ENCODE measurements at places on chromosomes 7 and 10.

DNA sequence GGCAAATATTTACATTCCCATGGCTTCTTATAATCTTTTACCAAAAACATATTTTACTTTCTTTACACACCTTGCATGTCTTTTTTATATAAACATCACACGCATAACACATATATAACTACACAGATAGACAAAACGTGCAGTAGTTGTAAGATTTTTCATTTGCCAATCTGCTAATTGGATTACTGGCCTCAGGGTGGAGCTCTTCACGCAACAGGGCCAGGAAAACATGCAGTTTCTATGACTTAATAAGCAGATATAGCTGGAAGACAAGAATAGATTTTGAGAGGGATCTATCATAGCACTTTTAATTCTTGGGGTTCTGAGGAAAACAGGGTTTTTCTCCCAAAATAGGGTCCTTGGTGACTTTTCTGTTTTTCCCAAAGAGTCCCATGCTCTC, 12.7 kb downstream of the ACADSB start:
- no peak for DNase-seq

DNA sequence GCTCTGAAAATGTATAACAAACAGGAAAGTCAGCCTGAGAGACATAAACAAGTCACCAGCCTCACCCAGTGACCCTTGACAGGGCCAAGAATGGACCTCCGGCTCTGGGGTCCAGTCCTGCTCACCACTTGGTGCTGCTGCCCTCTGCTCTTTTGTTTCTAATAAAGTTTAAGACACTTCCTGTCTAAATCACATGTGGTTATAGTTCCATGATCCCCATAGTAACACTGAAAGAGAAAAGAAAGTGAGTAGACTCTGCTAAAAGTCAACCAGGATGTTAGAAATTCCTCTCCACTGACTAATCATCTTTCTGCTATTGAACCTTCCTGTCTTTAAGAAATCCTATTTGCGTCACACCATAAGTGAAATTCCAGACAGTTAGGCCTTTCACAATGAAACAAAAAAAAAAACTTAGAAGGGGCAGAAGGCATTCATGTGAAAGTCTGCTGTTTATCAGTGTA, 179.2 kb upstream of the BET1 start:
- DNase-seq, result no peak

DNA sequence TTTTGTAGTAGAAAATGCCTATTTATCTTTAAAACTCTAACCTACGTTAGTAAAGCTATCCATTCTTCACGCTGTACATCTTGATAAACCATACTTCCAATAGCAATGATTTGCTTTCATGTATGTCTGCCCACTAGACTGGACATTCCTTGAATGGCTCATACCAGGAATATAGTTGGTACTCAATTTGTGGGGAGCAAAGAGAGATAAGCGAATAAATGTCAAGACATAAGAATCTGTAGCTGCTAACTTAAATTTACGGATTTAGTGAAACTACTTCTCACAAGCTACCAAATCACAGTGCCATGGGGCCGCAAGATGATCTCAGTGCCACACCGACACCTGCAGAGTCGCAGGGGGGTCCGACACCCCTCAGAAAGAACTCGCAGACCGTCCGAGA, 763 bp upstream of the RALA start:
- DNase-seq, result no peak

DNA sequence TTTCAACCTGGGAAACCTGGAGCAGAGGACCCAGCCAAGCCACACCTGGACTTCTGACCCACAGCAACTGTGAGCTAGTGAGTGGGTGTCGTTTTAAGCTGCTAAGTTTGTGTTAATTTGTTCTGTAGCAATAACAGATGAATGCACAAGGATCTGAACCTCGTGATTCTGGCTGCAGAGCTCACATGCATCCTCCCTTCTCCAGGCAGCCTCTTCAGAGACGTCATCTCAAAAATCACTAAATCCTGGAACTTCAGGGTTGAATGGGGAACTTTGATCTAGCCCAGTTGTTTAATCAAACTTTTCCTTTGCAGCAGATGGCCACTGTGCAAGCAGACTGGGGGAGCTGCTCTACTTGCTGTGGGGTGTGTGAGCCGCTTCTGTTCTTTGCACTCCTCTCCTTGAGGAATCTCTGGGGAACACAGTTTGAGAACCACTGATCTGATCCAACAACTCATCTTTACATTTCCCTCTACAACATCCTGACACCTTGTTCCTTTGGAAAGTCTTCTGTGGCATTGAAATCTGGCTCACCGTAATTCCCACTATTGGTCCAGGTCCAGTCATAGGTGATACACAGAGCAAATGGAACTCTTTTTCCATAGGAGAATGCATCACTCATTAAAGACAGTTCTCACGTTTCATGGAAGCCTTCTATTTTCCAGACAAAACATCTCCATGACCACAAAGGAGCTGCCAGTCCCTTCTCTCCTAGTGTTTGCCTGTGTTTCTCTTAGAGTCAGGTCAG, 90.3 kb downstream of the CHN2 start:
- no peak for DNase-seq

GRCh38 chr7:78082556-78082955, 284.0 kb downstream of the PHTF2 start:
- DNase-seq, result no peak

DNA sequence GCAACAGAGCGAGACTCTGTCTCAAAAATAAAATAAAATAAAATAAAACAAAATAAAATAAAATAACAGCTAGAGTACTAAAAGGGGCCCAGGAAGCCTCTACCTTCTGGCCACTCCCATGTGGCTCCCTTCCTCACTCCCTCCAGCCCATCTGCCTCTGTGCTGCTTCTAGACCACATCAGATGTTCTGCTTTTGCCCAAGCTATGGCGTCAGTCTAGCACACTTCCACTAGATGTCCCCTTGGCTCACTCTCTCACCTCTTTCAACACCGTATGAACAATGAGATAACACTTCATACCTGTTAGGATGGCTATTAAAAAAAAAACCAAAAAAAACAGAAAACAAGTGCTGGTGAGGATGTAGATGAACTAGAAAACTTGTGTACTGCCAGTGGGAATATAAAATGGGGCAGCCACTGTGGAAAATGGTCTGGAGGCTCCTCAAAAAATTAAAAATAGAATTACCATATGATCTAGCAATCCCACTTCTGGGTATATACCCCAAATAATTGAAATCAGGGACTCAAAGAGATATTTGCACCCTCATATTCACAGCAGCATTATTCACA, 132.3 kb downstream of the ARHGAP22 start:
- no peak for DNase-seq

GRCh38 chr10:1156616-1156886, 100.4 kb downstream of the WDR37 start:
- no peak for DNase-seq

- no peak for DNase-seq
These were observed 169.3 kb downstream of the GFRA1 start for GRCh38 chr10:116103668-116104067.

DNA sequence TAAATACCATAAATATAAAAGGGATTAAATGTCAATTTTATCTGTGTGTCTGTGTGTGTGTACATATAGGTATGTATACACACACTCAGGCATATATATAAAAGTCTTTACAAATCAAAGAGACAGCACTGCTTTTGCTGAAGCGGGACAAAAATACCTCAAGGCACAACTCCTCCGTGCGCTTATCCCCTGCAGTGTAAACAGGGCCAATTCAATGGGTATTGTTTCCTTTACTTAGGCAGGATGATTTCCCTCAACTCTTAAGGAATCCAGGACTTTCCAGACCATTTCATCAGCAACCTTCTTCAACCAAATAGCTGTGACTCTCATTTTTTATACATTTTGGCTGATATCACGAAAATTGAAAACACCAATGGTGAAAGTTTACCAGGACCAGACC, 227.7 kb downstream of the CRPPA start:
- no peak for DNase-seq

- DNase-seq, result no peak
These were observed 28.9 kb upstream of the XRCC2 start for GRCh38 chr7:152704796-152705384.

DNA sequence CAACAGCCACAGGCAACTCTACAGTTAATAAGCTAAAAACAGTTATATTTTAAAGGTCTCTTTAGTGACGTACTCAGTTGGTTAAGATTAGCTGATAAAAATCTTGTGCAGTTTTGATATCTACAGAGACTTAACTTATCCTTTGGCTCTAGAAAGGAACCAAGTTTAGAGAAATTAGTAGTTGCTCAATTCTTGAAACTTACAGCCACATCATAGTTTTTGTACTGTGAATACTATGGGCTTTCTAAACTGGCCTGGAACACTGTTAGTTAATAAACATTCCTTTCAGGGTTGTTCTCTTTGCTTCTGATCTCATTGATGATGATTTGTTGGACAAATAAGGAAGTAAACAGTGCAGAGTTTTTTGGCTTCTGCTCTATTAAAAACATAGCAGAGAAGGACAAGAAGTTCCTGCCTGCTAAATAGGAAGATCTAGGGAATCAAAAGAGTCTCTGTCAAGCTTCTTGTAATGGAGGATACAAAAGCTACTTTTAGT, 73.1 kb downstream of the MKLN1 start:
- DNase-seq, result no peak

GRCh38 chr7:127516320-127516719, 69.1 kb downstream of the GCC1 start:
- DNase-seq, result no peak

GRCh38 chr10:63057509-63057908, 75.6 kb upstream of the NRBF2 start:
- DNase-seq, result no peak

DNA sequence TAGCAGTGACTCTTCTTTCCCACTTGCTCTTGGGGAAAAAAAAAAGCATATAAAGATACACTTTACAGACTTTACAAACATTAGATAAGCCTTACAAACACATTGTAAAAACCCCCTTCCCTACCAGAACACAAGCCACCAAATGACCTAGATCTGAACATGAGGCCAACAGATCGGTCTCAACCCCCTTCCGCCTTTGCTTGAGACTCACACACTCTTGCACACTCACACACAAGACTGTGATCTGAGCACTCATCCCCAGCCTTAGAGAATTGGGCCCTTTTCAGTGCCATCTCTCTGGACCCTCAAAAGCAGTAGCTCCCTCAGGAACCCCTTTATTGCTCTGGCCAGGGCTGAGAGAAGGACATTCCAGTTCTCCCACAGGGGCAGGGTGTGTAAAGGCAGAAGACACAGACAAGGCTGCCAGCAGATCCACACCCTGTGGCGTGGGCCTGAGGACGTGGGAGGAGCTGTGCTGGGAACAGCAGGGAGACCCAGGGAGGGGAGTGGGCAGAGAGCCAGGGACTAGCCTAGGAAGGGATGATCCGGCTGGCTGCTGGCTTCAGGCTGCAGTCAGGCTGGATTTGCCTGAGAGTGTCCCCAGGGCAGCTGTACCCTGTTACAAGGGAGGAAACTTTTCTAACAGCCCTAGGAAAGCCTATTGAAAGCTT, 206.7 kb downstream of the KIAA1217 start:
- no peak for DNase-seq

DNA sequence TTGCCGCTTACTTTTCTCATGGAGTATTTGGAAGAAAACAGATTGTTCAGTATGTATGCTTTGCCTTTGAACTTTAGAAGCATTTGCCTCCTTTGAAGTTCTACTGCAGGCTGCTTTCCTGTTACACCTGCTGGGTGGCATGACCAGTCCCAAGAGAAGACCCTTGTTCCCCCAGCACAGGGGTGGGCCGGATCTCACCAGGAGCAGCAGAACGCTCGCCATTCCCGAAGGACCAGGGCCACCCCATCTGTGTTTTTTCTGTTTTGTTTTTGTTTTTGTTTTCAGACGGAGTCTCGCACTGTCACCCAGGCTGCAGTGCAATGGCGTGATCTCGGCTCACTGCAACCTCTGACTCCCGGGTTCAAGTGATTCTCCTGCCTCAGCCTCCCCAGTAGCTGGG, 493.6 kb downstream of the PTPRN2 start:
- DNase-seq, result no peak

DNA sequence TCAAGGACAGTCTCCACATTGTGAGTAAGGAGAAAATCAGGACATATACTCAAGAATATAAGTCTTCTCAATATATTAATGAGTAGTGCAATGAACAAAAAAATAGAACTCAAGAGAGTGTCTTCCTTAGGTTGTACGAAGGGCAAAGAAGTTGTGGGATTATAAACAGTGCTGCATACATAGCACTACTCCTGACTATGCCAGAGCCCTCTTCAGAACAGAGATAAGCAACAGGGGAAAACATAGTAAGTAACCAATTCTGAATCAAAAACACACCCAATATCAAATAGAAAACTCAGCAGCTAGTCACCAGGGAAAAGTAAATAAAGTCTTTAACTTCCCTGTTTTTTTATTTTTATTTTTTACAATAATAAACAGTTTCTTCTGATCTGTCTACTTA, 10.6 kb downstream of the ARHGAP21 start:
- DNase-seq, result no peak

- DNase-seq, result no peak
These were observed 10.8 kb upstream of the PHYH start for GRCh38 chr10:13310518-13311176.

- no peak for DNase-seq
These were observed 27.5 kb downstream of the PNPLA8 start for GRCh38 chr7:108498481-108498880.

GRCh38 chr10:75712242-75712880, 280.9 kb downstream of the LRMDA start:
- no peak for DNase-seq

DNA sequence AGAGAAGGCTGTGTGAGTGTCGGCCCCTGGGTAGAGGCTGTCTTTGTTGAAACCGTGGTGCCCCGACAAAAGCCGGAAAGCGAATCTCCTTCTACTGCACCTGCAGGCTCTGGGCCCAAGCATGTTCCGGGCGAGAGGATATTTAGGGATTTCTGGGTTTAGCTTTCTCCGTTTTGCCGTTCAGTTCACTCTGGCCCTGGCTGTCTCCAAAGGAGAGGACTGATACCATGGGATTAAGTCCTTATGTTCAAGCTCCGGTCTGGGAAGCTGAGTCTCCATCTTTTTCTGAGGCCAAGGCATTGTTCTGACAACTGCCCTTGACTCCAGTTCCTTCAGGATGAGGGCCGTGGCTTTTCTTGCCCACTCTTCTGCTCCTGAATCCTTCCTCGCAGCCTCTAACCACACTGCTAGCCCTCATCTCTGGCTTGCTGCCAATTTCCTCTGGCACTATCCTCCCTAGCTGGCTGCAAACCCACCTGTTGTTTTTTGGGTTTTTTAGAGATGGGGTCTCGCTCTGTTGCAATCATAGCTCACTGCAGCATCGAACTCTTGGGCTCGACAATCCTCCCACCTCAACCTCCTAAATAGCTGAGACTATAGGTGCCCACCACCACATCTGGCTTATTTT, 206.8 kb downstream of the SKIDA1 start:
- DNase-seq, result no peak
